ENCODE measurements at places on chromosomes 5 and 9.

DNA sequence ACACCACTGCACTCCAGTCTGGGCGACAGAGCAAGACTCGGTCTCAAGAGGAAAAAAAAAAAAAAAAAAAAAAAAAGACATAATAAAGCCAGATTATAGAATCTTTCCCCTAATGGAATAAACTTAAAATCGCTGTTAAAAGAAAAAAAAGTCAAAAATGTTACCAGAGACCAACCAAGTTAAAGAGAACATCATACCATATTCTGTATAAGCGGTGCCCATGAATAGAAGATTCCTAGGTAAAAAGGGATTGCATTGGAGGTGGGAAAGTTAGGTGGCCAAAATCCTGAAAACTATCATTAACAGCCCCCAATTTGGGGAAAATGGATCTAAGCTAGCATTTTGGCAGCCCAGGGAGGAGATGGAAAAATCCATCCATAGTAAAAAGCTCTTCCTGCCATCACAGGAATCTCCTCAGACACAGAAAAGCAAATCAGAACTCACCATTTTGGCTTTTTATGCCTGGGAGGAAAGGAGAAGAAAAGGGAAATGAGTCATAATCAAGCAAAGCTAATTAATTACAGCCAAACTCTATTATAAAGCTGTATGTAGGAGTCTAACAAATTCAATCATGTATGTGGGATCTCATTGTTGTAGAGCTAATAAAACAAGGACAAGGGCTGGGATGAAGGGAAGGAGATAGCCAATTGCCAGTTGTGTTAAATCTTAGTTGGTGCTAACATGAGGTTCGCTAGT lies 363.8 kb downstream of the ARL15 start:
- DNase-seq = no peak

DNA sequence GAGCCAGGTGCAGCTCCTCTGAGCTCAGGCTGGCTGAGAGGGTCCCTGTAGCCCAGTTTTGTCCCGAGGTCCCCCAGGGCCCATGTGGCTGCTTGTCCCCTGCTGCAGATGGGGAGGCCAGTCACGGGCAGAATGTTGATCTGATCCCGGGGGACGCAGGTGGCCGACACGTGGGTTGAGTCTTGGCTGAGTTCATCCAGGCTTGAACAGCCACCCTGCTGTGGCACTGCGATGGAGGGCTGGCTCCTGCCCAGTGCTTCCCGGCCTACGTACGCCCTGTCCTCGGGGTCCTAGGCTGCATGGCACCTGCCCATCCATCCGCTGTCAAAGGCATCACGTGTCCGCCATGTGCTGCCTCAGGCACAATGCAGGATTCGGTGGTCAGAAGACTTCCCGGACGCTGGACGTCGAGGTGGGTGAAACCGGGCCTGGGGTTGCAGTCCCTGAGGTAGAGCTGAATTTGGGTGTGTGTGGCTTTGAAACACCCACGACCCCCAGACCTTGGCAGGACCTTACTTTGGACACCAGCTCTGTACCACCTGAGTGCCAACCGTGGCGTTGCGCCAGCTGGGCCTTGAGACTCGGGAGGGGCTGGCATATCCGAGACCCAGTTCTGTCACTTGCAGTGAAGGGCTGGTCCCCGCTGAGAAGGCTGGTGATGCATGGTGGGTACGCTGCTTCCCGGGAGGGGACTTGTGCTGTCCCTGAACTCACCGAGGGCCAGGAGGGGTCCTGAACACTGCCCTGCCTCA lies 22.3 kb downstream of the RXRA start:
- DNase-seq = no peak

- no peak for DNase-seq
Measured at GRCh38 chr5:1341863-1342262, 3.0 kb downstream of the CLPTM1L start.

DNA sequence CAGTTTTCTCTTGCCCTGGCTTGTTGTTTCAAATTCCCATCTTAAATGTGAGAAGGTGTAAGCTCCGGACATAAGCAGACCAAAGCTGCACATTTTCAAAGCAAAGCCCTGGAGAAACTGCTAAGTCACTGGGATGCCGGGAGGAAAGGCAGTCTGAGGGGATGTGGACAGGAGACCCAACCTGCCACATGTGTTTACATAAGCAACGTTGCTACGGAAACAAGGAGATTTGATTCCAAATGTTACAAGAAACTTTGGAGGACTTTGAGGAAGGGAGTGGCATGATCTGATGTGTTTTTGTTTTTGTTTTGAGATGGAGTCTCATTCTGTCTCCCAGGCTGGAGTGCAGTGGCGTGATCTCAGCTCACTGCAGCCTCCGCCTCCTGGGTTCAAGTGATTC lies 25.7 kb upstream of the INSYN2B start:
- no peak for DNase-seq

GRCh38 chr9:76231001-76231400 lies 163.2 kb downstream of the RFK start:
- no peak for DNase-seq

DNA sequence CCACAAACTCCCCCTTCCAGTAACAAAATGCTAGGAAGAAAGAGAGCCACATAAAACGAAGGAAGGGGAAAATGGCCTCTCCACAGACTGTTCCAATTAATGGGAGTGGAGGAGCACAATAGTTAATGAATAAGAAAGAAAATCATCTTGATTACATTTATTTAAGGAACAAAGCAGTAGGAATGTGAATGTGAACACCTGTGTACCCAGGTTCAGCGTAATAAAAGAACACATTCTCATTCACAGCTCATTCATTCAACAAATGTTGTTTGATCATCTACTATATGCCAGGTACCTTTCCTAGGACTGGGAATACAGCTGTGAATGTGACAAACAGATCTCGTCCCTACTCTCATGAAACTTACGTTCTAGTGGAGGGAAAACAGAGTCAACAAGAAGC lies 35.7 kb downstream of the SIL1 start:
- DNase-seq = no peak

Data from activated CD8-positive, alpha-beta memory T cell treated with anti-CD3 and anti-CD28 coated beads, Interleukin-2, amount 50 U/mL, for 4 hours (primary cell).